ENCODE measurements at places on chromosomes 2 and 18. TPM values are rescaled to one million over a fixed set of nuclear protein-coding genes. Genes with fewer than 3 reads are reported as not detected.

CDH2 gene
- total RNA-seq = 36.5 TPM

APLF gene
- 4.8 TPM for total RNA-seq

RAX gene
- total RNA-seq = not detected

SLC9A2 gene
- total RNA-seq = not detected

RALBP1 gene
- 118 TPM for total RNA-seq

KCNJ3 gene
- not detected for total RNA-seq

ANKAR gene
- 3.6 TPM for total RNA-seq

IL36A gene
- not detected for total RNA-seq

SLC14A1 gene
- total RNA-seq = not detected

LHCGR gene
- not detected for total RNA-seq

IHH gene
- not detected for total RNA-seq

IL1RL2 gene
- 0.20 TPM for total RNA-seq

CCDC150 gene
- 4.6 TPM for total RNA-seq

SCYGR8 gene
- total RNA-seq = not detected

MSTN gene
- not detected for total RNA-seq

SLC9A4 gene
- total RNA-seq = not detected

GEN1 gene
- 17.1 TPM for total RNA-seq

TUBB8B gene
- total RNA-seq = not detected

SKA1 gene
- total RNA-seq = 23.0 TPM

RAPGEF4 gene
- 6.1 TPM for total RNA-seq
